NK-92 treated with Interleukin-12 subunit alpha and Interleukin-12 subunit beta, amount 100 ng/mL, for 24 hours (cell line): ENCODE measurements at places on chromosomes 1 and 21.

DNA sequence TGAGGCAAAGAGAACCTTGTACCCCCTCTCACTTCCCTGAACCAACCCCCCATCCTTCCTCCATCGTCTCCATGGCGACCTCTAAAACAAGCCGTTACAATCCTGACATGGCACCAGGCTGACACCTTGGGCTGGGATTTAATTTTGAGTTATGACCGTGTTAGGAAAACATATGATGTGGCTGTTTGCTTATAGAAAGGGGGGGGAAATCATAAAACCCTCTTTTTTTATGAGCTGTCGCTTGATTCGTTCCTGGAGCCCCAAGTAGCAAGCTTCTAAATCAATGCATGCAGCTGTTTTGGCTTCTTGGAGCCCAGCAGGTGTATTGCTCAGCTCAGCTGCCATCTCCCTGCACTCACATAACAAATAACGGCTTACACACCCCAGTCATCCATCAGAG, 301.2 kb upstream of the SPAG17 start:
- DNase-seq, result no peak

GRCh38 chr1:39088658-39089057, 62.5 kb downstream of the NDUFS5 start:
- DNase-seq, result no peak

GRCh38 chr1:231611851-231612250, 14.7 kb upstream of the DISC1 start:
- peak; percentile 7 for DNase-seq

GRCh38 chr1:193674292-193674944, 488.0 kb upstream of the B3GALT2 start:
- DNase-seq, result no peak

- no peak for DNase-seq
These were observed 9.8 kb downstream of the FRRS1 start for GRCh38 chr1:99756598-99756997.

DNA sequence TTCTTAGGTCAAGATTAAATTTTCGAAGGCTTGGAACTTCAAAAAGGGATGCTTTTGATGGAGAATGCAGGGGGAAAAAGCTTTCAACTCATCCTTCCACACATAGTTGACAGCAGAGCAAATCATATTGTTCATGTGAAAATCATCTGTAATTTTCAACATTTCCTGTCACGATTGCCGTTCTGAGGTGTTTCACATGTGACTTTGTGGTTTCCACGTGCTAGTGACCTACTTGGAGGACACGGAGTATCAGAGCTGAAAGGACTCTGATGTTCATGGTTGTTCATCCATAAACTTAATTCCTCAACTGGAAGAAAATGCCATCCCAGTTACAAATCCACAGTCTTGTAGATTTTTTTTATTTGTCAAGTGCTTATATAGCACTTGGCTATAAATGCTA, 79.1 kb downstream of the ZP4 start:
- DNase-seq, result no peak

- DNase-seq, result no peak
These were observed 86.4 kb downstream of the LAMC2 start for GRCh38 chr1:183272390-183272848.
